ENCODE measurements at places on chromosomes 5 and 9.

- DNase-seq, result no peak
Measured at GRCh38 chr9:89610391-89610925, 5.6 kb downstream of the GADD45G start.

DNA sequence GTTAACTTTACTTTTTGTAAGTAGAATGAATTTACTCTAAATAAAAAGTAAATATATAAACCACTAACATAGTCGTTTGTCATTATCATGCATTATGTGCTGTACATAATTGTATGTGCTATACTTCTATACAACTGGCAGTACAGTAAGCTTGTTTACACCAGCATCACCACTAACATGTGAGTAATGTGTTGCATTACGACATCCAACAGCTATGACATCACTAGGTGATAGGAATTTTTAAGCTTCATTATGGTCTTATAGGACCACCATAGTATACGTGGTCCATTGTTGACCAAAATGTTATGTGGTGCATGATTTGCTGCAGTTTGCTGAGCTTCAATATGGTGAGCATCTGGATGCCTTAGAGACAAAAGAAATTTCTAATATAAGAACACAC, 819.1 kb upstream of the GRAMD2B start:
- DNase-seq, result no peak

- DNase-seq, result no peak
Measured at GRCh38 chr5:3384531-3384930, 211.1 kb upstream of the IRX1 start.

- no peak for DNase-seq
Measured at GRCh38 chr5:119071561-119071995, 691 bp downstream of the DMXL1 start.

DNA sequence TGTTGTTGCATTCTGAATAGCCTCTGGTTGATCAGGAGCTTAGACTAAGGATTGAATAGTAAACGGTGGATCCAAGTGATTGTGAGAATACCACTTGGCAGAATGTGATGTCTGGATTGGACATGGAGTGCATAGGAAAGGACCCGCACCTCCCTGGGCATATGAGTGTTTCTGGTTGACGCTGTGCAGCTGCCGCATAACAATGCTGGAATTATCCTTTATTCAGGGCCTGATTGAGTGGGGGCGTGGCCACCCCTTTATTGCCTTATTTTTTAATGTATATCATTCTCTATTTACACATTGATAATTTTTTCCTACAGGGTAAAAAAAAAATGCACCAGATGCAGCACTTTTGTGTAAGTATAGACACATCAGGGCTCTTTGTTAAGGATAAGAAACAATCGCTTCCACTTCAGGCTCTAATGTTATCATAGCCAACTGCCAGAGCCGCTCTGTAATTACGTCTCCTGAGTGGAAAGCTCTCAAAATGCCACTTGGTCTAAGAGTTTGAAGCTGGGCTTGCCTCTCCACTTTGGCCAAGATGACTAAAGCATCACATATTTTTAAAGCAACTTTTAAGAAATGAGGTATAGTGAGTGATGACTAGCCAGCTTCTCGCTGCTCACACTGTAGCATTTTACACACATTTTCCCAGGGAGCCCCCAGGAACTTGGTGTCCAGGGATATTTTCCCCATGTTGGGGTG, 5.7 kb downstream of the FGD3 start:
- DNase-seq, result no peak

- DNase-seq, result no peak
Measured at GRCh38 chr9:3271581-3271980, 254.2 kb downstream of the RFX3 start.

DNA sequence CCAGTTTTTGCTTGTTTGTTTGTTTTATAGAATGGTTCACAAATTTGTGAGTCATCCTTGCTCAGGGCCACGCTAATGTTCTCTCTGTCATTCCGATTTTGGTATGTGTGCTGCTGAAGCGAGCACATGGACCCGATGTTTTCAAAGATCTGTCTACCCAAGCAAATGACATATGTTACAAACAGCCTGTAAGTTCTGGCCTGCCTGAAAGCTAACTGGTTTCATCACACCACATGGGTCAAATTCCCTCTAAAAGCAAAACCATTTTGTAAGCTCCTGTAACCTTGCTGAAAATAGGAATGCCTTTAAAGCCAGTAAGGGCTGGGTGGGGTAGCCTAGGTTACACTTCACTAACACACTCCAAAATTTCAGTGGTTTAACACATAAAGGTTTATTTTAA, 25.4 kb downstream of the DMRT3 start:
- no peak for DNase-seq

- DNase-seq, result no peak
Measured at GRCh38 chr5:61279725-61280124, 52.3 kb upstream of the ZSWIM6 start.

- no peak for DNase-seq
Measured at GRCh38 chr9:37727013-37727412, 26.6 kb upstream of the TRMT10B start.

DNA sequence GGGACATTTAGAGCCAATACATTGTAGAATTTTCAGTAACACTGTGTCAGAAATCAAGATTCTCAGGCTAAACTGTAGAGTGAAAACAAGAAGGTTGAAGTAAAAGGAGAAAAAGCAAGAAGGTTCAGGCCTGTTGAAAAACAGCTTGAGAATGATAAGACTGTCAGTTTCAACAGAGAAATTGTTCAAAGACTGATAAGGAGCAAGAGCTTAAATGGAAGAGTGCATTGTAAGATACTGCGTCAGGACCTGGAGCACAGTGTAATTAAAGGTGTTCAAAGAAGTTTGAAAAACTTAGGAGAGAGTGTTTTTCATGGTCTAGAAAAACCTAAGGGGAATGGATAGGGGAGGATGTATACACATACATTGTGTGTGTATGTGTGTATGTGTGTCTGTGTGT, 408.3 kb downstream of the KDM4C start:
- no peak for DNase-seq

- no peak for DNase-seq
Measured at GRCh38 chr9:92607773-92608172, 62.2 kb downstream of the IPPK start.

- peak; percentile 46 for DNase-seq
Measured at GRCh38 chr9:126500600-126501382, 112.9 kb upstream of the LMX1B start.

DNA sequence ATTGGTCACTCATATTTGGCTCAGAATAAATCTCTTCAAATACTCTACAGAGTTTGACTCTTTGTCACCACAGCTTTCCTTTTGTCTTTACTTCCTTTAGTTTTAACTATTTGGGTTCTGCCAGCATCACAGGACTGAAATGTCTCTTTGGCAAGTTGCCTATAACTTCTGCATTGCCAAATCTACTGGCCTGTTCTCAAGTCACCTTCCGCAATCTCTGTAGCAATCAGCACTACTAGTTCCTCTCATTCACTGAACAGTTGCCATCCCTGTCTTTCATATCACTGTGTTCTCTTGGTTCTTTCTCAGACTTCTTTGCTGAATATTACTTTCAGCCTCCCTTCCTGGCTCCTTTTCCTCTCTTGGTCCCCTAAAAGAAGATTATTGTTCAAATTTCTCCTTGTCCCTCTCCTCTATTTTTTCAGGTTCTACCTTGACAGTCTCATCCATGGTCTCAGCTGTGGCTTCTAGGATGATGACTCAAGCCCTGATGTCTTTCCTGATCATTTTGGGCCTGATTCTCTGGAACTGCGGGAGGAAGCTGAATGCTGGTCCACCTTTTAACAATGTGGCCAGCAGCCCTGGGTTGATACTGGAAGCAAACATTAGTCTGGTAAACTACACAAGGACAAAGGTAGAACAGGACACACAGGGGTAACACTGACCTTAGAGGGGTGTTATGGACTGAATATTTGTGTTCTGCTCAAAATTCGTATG, 44.0 kb upstream of the LIFR start:
- DNase-seq, result no peak

DNA sequence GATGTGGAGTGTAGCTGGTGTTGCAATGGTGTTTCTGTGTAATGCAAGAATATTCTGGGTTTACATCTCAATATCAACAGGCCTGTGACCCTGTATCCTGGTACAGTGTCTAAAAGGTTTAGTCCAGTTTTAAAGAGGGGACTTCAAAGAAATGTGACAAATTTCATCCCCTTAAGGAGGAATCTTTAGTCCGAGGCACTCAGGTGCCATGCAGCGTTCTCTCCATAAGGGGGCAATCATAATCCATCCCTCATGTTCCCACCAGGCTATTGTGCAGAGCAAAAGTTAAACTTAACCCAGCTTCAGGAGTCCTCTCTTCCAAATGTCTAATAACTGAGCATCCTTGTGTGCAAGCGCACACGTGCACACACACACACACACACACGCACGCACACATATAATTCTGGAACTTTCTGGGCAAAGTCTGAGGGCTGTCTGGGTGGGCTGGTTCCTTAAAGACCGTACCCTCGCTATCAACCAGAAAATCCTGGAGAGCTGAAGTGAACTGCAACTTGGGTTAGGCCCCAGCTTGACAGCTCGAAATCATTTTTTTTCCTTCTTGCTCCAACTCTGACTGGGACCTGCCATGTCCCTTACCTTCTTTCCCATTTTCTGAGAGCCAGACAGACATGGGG, 46.0 kb downstream of the CRB2 start:
- DNase-seq, result no peak

DNA sequence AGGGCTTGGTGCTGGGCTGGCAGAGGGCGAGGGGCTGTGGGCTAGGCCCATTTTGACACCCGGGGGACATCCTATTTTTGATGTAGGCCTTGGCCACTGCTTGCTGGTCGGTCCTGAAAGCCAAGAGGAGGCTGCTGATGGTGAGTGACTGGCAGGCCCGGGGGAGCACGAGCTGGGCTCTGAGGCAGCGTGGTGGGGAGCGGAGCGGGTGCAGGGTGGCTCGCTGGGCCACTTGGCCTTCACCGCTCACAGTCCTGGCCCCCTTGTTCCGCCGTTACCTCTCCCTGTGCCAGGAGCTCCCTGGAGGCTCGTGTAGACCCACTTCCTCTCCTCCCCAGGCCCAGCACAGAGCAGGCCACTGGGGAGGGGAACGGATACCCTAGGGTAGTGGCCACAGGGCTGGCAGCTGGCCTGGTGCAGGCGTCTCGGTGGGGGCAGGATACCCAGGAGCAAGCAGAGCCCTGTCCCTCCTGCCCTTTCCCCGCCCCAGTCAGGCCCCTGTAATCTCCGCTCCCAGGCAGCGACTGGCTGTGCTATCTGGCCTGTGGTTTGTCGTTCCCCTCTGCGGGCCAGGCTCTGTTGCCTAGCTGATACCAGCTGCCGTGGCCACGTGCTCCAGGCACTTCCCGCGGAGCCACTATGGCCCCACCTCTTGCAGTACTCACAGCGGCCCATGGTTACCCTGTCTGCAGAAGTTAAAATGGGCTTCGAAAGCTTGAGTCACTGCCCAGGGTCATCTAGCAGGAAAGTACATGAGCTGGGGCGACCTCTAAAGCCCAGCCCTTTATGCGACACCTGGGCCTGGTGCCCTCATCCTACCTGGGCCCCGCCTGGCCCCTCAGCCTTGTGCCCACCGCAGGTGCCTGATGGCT, 11.7 kb upstream of the DOLPP1 start:
- DNase-seq, result no peak

DNA sequence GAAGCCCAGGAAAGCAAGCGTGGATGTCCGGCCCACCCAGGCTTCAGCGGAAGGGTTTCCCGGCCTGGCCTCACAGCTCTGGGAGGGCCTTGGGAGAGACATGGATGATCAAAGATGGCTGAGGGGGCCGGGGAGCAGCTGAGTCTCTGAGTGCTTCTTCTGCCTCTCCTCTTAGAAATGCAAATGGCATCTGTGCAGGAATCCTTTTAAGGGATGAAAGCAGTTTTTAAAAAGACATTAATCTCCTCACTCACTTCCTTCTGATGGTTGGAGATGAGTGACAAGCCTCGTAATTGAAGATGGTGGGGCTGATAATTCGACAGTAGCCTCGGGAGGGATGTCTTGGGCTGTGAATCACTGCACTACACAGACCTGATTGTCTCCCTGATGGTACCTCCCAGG, 24.3 kb upstream of the PITX1 start:
- no peak for DNase-seq

- DNase-seq, result peak; percentile 2
Measured at GRCh38 chr5:4941957-4942830, 197.9 kb upstream of the ADAMTS16 start.

DNA sequence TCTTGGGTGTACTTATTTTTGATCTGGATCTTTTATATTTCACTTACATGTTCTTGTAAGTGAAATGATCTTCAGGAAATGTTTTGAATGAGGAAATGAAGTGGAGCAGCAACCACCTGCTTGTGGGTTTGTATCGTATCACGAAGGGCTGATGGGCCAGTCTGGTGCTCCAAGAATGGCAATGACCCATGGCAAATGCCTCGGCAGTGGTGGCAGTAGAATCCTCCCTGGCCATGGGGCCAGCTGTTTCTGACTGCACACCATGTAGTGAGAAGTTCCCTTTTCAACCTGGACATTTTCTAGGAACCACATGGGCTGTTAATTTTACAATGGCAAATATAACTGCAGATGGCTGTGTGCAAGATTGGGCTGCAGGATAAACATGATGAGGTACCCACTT, 29.9 kb downstream of the MAT2B start:
- no peak for DNase-seq

DNA sequence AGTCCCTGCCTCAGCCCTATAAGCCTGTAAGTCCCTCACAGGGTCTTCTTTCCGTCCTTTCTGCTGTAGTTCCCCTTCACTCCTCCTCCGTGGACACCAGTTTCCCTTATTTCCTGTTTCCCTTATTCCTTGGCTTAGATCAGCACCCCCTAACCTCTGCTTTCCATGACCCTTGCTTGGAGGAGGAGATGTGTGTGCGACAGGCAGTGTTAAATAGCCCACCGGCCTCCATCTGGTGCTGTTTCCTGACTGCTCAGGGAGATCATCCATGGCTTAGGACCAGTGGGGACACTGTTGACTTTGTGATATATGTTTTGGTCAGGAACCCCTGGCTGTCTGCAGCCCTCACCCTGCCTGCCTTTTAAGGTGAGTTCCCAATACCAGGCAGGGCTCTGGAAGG, 34.1 kb upstream of the PSD2 start:
- no peak for DNase-seq

DNA sequence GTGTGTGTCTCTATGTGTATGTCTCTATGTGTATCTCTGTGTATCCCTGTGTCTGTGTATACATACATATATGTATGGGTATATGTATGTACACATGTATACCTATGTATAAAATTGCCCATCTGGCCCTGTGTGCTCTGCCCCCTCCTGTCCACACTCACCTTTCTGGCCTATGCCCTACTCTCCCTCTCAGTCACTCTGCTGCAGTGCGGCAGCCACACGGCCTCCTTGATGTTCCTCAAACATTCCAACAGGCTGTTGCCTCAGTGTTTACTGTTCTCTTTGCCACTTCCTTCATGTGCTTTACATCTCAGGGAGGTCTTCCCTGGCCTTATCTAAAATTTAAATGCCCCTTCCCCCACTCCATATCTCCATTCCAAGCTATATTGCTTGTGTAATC, 18.3 kb upstream of the RNF180 start:
- no peak for DNase-seq

- no peak for DNase-seq
Measured at GRCh38 chr5:141369994-141370848, at the start of gene PCDHGB3. TSS of gene PCDHGB3 (plus strand) at chr5:141370242. CDS start at chr5:141370395, 153 bp downstream.
